ENCODE measurements at places on chromosomes 7 and 10. TPM values are rescaled to one million over a fixed set of nuclear protein-coding genes. Genes with fewer than 3 reads are reported as not detected.

Gene INHBA
- total RNA-seq = 2.1 TPM

Gene VIM
- 3,150 TPM for total RNA-seq

Gene TMEM139
- total RNA-seq = not detected

Gene VIPR2
- not detected for total RNA-seq

Gene GDF10
- total RNA-seq = not detected

Gene PTPRN2
- 2.3 TPM for total RNA-seq

Gene VPS37D
- total RNA-seq = 1.7 TPM

DNA sequence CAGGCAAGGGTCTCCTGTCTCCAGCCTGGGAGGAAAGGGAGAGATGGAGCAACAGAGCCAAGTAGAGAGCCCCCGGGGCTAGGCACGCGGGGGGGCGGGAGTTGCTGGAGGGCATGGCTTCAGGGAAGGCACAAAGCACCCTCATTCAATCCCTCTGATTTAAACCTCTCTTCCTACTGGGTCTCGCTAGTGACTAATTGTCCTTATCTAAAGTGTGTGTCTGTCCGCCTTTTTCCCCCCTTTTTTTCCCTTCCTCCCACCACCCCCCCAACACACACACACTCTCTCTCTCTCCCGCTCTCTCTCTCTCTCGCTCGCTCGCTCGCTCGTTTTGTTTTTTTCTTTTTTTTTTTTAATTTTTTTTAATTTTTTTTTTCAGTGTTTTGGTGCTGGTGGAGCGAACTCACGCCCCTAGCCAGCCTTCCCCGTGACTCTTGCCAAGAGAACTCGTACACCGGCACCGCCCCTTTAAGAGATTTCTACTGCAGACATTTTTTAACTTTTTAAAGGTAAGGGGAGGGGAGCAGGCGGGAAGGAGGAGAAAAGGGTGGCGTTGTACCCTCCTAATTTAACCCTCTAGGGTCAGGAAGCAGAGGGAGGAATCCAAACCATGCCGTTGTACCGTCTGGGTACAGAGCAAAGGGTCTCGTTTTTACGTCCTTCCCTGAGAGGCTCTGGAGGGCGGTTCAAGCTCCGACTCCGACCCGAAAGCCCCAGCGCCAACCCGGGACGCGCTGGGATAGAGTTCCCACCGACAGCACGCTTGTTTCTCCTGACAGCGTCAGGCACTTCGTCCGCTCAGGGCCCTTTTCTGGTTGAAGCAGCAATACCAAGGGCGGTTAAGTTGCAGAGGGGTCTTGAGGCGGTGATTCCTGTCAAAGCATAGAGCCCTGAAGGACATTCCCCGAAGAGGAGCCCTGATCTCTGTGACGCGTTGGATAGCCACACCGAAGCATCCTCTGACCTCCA lies at the start of gene HPSE2:
TSS of gene HPSE2 (minus strand) at position 195 of the 969 bp plus-strand sequence.
- no peak for DNase-seq

DNA sequence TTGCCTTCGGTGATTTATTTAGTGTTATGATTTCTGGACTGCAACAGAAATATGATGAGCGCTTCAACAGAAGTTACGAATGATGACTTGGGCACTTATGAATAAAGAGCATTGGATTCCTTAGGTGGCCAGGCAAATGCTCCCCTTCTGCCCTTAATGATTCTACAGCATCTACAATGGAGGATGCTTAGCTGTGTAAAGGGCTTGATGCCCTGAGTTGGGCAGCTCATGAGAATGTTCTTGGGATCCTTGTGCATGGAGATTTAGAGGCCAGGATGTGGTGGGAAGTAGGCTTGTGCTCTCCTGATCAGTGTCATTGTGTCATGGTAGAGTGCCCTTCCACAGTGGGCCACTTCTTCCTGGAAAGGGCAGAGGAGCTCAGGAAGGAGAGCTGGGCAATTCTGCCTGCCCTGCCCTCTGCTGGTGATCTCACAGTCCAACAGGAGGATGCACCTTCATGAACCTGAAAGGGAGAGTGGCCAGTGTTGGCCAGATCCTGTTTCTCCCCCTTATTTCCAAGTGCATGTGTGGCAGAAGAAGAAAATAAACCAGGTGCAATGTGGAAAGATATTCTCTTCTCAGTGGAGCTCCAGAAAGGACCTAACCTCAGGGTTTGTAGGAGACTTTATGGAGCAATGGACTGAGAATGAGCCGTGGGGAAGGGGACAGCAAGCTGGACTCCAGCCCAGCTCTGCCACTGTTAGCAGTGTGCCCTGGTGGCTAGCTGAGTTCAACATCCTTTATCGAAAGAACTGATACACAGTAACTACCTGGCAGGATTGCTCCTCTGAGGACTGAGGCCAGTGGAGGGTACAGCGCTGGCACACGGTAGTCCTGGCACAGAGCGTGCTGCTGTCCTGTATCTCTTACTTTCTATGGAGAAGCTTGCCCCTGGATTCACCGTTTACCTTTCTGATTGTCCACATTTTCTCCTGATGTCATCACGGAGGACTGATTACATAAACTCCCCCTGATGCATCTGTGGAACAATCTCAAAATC lies 182.9 kb downstream of the BMPER start:
- DNase-seq = peak; percentile 57

- DNase-seq = no peak
Observed at GRCh38 chr10:25678666-25679065, 255.4 kb upstream of the MYO3A start.

DNA sequence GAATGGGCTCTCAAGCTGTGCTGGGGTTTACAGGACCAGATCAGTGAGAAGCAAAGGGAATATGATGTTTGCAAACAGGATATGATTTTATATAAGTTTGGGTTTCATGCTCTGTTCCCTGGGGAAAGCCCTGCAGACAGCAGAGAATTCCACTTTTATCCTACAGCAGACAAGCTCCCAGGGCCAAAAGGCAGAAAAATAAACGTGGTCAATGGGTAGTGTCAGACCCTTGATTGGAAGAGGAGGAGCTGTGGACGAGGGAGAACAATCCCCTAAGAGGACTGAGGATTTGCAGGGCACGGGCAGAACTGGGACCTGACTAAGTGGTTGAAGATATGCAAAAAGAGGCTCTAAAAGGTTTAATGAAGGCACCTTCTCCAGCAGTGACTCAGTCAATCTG lies 275.3 kb downstream of the HDAC9 start:
- DNase-seq = peak; percentile 41

DNA sequence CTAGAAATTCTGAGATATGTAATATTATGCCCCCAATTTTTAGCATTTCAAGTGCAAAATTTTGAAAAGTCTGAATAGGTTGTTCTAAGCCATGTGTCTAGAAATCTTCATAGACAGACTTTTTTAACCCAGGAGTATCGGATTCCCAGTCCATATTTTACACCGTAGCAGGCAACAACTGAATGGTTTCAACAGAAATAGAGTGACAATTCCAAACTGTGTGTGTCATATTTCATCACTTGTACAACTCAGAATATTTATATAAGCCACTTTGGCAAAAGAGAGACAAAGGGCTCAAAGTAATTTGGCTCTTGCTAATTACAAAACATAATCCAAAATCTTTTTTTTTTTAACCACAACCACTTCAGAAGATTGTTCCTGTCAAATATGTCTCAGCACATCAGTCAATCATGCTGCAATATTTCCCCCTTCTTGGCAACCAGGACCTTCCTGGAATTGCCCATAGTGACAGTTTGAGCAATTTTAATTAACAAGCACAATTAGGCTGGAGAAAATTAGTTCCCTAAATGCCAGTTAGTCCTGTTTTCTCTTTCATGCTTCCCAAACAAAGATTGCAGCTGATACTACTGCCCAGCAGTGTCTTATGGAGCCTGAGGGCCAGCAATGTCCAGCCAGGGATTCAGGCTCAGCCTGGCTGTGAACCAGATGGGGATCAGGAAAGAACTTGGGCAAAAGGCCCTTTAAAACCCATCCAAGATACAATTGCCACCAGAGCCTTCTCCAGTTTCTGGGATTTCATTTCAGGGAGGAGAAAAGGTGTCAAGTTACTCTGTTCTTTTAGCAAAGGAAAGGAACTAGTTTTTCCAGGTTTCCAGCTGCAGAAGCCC lies 533.3 kb upstream of the GHITM start:
- peak; percentile 19 for DNase-seq

DNA sequence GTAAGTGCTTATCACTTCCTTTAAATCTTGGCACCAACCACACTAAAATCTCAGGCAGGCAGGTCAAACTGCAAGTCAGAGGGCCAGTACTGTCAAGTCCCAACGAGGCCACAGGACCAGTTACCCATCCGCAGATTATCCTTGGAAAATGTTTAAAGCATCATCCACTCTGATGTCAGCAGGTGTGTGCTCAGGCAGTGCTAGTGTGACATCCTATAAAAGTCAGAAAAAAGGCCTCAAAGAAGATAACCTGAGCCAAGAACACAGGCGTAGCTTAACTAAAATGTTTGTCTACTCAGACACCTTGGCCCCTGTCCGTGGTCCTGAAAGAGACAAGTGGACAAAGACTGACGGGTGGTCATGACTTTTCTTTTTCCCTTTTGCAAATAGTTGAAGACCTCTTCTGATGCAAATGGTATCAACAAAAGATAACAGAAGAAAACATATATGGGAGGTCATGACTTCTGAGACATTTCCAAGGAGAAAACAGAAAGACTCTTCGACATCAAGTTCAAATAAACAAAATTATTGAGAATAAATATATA lies 309.3 kb downstream of the KCNMA1 start:
- peak; percentile 45 for DNase-seq

- no peak for DNase-seq
Observed at GRCh38 chr7:85412912-85413311, 226.1 kb upstream of the SEMA3D start.

GRCh38 chr7:157523766-157524421 lies 187.1 kb downstream of the DNAJB6 start:
- no peak for DNase-seq

GRCh38 chr10:43078175-43078985 lies 1.5 kb downstream of the RET start:
- DNase-seq = peak; percentile 11

DNA sequence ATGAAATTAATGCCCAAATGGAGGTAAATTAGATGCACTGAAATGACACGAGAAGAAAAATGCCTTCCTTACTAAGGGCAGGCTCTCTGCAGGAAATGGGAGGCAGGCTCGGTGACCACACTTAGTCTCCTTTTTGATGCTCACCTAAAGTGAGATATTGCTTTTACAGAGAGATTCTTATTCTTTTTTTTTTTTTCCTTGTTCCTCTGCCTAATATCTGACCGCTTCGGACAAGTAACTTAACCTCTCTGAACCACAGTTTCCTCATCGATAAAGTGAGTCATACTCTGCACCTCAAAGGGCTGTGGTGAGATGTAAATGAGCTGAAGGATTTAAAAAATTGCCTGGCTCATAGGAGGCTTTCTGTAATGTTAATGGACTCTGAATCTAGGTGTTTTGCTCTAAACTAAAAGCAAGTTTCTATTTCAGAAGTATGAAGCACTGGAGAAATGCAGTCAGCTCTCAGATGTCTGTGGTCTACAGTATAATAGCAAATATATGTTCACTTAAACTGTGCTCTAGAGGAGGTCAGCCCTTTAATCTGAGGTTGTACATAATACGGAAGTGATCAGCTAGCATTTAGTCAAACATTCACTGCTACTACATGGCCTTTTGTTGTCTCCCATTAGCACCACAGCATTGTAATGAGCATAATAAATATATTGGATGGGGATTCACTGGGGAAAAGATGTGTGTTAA lies 23.2 kb downstream of the NKX2-3 start:
- no peak for DNase-seq

- DNase-seq = no peak
Observed at GRCh38 chr7:36072620-36073019, 80.4 kb upstream of the EEPD1 start.

DNA sequence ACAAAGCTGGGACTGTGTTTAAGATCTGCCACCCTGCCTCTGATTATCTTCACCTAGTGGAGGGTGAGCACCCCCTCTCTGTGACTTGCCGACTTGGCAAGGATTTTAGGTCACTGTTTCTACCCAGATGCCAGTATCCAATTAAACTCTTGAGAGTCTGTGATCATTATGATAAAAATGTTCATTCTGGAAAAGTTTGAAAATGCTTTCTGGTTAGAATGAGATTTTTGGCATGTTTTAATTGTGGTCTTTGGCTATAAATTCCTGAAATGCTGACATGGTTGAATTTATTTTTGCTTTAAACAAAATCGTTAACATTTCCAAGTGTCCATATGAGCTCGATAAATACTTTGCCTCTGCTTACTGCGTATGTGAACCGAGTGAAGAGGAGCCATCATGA lies 221.4 kb downstream of the BICC1 start:
- DNase-seq = peak; percentile 59

GRCh38 chr7:117229350-117229749 lies 93.5 kb downstream of the WNT2 start:
- no peak for DNase-seq

DNA sequence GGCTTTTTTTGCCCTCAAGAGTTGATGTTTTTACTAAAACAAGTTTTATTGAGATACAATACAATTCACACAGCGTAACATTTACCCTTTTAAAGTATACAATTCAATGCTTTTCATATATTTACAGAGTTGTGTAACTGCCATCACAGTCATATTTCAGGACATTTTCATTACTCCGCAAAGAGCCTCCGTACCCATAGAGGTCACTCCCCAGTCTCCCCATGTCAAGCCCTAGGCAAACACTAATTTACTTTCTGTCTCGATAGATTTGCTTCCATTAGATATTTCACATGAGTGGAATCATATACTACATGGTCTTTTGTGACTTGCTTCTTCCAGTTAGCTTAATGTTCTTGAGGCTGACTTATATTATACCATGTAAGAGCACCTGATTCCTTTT lies 183.8 kb downstream of the PRKCQ start:
- no peak for DNase-seq

- DNase-seq = no peak
Observed at GRCh38 chr10:11742009-11742778, at the start of gene ECHDC3. Gene ECHDC3 (plus strand): TSS chr10:11742382. CDS start chr10:11742577, 195 bp downstream.

- DNase-seq = no peak
Observed at GRCh38 chr7:136348542-136349192, 371.5 kb upstream of the MTPN start.

GRCh38 chr7:36129048-36129534 lies 24.0 kb upstream of the EEPD1 start:
- peak; percentile 50 for DNase-seq

DNA sequence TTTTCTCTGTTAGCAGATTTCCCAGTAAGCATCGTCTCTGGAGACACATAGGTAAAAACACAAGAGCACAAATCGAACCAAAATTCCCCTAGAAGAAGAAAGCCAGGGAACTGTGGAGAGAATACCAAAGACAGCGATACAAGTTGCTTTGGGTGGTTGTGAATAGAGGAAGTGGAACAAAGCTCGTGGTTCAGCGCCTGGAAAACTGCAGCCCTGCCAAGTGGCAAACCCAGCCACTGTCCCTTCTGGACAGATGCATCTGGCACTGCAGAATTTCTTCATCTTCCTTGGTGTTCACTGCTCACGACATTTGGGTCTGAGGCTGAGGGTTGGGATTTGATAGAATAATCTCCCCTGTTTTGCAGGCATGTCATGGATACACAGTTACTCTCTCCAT lies 733.8 kb downstream of the PARD3 start:
- DNase-seq = no peak
